ENCODE measurements at places on chromosomes 4 and X. TPM values are rescaled to one million over a fixed set of nuclear protein-coding genes. Genes with fewer than 3 reads are reported as not detected.

Gene TMPRSS11B
- total RNA-seq = not detected

Gene LRP2BP
- 1.4 TPM for total RNA-seq

Gene HTR2C
- total RNA-seq = not detected

Gene MGAT4D
- total RNA-seq = not detected

DNA sequence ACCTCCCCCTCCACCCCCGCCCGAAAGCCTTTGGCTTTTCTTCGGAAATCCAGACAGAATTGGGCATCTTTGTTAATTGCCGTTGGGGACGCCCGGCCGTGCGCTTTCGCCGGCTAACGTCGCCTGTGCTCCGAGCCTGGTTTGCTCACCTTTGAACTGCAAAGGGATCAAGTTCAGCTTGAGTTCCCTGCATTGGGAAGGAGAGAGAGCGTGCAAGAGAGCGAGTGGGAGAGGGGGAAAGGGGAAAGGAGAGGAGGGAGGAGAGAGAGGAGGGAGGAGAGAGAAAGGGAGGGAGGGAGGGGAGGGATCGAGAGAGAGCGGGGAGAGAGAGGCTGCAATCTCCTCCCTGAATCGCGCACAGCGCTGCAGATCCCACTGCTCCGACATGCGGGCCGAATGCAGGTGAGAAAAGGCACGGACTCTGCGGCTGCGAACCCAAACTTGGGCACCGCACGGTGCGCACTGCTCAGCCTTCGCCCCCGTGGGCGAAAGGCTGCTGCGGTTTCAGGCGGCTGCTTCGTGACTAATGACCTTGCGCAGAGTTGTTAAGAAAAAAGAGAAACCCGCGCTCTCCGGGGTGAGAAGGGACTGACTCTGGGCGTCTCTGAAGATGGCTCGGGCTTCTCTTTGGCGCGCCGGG lies at the start of gene PCDH7:
Gene PCDH7, plus strand, starts transcription at position 349 of the 640 bp plus-strand sequence. CDS start 1,054 bp downstream, outside the sequence.
- no peaks in the 10 kb centered on the region for H3K27me3 ChIP-seq
- DNase-seq = peak; percentile 75
- H3K27ac ChIP-seq = peak within 1 kb of the TSS; percentile 20
- H3K4me1 ChIP-seq = peaks cover 10% of the 10 kb centered on the region
- no peaks in the 10 kb centered on the region for H3K36me3 ChIP-seq
- H3K4me3 ChIP-seq = peak within 1 kb of the TSS; percentile 65

DNA sequence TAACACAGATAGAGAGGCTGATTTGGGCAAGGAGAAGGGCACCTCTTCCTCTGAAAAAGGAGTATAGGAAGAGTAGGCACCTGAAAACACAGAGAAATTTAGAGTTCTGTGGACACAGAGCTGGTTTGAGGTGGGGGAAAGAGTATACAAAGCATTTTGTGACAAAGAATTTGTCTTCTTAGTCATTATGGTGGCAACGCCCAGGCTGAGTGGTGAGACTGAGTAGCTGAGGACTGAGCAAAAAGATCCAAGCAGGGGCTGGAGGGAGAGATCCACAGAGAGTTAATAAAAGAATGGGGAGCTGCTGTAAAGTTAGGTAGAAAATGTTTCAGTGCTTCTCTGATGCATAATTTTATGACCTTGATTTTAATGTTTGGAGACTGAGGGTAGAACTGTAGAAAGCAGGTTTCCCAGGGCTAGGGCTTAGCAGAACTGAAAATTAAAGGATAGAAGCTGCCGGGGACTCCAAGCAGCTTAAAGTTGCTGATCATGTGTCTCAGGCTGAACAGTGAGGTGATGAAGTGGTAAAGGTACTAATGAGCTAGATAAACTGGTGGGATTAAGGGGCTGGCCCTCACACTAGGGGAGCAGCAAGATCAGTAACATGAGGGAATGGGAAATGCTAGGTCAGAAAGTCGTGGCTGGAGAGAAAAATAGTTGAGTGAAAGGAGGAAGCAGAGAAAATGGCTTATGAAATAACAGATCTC lies 118.9 kb downstream of the CEP44 start:
- no peaks in the 10 kb centered on the region for H3K4me1 ChIP-seq
- H3K36me3 ChIP-seq = no peaks in the 10 kb centered on the region
- no peaks in the 10 kb centered on the region for H3K27me3 ChIP-seq
- H3K4me3 ChIP-seq = no peak overlapping the region
- no peak overlapping the region for H3K27ac ChIP-seq

DNA sequence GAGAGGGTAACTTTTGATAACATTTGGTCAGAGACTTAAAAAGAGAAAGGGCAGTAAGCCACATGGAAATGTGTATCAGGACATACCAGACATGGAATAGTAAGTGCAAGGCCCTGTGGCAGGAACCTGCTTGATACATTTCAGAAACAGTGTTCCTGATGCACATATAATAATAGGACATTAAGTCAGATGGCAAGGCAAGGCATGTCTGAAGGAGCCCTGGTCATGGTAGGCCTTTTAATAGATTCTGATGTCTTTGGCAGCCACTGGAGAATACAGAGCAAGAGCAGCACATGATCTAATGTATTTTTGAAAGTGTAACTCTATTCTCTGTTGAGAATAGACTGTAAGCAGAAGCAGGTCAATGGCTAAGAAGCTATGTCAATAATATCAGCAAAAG lies 279.7 kb downstream of the CAMK2D start:
- no peak overlapping the region for H3K27ac ChIP-seq
- no peaks in the 10 kb centered on the region for H3K4me1 ChIP-seq
- no peaks in the 10 kb centered on the region for H3K27me3 ChIP-seq
- no peak overlapping the region for H3K4me3 ChIP-seq
